Stimulated activated CD4-positive, alpha-beta T cell treated with anti-CD3 and anti-CD28 coated beads, Interleukin-2, amount 100 ng/mL, for 24 hours (primary cell): ENCODE measurements at places on chromosomes 1 and 21.

- DNase-seq, result no peak
These were observed 271.1 kb upstream of the C1orf105 start for GRCh38 chr1:172149346-172149745.

- DNase-seq, result no peak
These were observed 2.0 kb upstream of the ZNF678 start for GRCh38 chr1:227561241-227561907.

DNA sequence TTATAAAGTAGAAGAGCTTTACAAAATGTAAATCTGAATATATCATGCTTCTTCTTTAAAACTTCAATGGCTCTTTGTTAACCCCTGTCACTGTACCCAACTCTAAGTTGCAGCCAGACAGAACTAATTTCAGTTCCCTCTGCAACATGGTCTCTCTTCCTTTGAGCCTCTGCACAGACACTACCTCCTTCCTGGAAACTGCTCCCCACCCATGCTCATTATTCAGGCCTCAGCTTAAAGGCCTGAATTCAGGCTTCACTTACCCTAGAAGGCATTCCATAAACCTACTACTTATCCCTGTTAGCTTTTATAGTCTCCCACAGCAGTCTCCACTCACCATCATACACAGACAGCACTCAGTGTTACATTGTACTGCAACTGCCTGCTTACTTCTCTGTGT is 2.6 kb upstream of the EEIG2 start:
- DNase-seq, result no peak

DNA sequence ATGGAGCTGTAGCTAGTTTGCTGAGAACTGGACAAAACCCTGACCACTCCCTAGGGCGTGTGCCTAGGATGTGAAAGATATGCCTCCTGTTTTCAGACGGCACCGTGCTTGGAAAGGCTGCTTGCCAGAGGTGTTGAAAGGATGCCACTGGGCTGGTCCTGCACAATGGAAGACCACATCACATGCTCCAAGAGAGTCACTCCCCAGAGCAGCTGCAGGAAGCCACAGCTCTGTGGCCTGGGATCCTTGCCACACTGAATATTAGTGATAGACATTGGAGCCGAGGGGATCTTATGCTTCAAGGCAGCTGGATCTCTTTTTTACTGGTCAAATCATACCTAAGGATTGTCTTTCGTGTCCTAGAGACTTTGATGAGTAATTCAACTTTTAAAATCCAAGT is 6.6 kb upstream of the APP start:
- no peak for DNase-seq

- no peak for DNase-seq
These were observed 9.4 kb upstream of the FMO3 start for GRCh38 chr1:171081314-171081753.

- no peak for DNase-seq
These were observed 21.9 kb downstream of the TSNAX start for GRCh38 chr1:231550448-231550781.

DNA sequence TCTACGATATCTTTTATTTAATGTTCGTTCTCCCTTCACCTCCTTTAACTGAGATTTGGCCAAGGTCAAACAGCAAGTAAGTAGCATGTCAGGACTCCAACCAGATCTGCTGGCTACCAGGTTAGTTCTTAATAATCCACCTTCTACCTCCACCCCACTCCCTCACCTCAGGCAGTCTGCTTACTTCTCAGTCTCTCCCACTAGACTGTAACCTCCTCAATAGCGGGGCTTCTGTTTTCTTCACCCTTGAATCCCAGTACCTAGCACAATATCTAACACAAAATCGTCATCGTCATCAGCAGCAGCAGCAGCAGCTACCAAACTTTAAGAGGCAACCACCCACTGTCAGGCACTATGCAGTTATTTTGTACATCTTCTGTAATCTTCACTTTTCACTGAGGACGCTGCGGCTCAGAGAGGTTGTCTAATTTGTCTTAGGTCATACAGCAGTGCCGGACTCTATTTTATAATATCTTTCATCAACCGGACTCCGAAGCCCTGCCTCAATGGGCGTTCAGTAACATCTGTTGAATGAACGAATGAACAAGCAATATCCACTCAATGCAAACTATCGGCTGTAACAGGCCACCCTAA is 859 bp upstream of the MAGI3 start:
- no peak for DNase-seq

DNA sequence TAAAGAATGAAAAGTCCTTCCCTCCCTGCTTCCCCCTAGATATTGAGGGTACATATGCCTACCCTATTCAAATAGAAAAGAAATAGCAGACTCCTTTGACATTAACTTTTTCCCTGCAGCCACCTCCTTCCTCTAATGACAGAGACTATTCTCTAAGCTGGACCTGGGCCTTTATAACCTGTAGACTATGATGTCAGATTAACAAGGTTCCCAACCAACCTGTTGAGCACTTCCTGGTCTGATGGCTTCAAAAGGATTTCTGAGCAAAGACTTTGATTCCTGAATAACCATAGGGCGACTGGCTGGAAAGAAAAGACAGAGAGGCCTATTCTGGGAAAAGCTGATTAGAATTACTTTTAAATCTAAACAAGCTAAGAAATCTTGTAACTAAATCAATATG is 18.4 kb upstream of the C1orf216 start:
- no peak for DNase-seq

DNA sequence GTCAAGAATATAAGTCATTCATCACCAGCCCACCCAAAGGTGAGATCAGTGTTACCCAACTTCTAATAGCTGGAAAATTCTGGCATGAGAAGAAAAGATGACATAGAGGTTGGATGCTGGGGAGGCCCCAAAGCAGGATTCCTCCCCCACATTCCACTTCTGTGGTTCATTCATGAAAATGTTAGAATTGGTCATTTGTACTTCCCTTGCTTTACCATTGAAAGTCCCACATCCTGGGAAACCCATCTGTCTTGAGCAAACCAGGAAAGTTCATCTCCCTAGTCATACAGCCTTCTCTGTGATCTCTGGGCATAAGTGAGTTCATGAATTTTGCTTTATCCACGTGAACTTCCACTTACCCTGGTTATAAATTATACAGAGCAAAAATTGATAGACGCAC is 66.8 kb downstream of the SERINC2 start:
- DNase-seq, result no peak

DNA sequence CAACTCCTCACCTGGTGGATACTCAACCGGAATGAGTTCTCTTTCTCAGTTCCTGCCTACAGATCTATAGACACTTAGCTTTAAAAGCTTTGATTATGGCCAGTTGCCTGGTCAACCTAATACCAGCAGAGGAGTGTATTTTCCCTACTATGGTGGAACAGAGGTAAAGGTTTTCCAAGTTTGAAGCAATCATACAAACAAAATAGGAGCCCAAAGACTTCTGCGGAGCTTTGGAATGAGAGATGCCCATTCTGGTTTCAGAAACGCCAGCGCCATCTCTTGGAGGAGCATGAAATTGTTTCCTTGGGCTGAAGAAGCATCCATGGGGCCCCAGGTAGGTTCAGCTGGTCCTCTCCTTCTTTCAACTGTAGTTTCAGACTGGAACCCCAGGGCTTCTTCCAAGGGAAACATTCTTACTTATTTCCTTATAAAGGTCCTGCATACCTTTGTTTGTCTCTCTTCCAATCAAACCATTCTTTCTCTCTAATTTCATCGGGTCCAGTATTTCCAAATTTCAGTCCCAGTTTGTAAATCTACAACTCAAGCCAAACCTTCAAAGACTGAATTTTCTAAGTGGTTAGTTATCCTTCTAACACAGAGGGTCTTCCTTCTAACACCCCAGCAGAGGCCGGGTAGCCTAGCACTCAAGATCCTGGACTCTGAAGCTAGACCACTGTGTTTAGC is 95.9 kb downstream of the KCNJ15 start:
- DNase-seq, result peak; percentile 69

DNA sequence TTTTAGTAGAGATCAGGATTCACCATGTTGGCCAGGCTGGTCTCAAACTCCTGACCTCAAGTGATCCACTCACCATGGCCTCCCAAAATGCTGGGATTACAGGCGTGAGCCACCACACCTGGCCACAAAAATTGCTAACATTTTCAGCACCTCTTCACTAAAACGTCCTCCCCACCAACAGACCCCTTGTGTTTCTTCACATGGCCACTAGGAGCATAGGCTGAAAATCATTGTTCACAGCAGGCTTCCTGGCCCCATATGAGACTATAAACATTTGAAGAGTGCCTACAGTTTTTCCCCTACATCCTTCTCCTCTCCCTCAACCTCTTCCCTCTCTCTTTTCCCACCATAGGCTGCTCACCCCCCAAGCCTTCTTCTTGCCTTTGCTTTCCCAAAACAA is 28.0 kb upstream of the SFPQ start:
- no peak for DNase-seq

DNA sequence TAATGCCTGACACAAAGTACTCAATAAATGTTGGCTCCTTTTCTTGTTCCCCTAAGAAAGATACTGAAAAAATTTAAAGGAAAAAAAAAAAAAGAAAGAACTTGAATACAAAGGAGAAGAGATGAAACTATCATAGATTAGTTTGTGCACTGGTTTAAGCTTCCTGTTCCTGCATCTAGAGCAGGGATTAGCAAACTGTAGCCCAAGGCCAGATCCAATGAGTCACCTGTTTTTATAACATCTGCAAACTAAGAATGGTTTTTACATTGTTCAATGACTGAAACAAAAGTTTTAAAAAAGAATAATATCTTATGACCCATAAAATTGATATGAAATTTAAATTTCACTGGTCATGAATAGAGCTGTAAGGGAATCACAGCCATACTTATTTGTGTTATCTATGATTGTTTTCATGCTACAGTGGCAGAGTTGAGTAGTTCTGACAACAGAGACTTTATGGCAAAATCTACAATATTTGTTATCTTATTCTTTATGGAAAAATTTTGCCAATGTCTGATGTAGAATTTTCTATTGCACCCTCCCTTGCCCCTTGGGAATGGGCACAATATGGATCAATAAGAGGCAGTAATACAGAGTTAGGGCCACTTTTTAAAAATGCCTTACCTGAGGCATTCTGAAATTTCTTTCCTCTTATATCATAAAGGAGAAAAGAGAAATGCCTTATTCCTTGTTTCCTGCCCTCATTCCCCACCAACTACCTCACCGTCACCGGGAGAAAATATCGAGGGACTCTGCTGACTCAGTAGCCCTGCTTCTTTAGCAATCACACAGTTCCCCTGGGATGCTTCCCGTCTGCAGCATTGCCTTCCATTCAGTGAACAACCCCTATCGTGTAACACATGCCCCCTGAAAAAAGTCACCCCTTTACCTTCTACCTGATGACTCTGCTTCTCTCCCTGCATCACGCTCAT is 50.6 kb downstream of the WDR64 start:
- no peak for DNase-seq

- no peak for DNase-seq
These were observed 39.0 kb upstream of the ARHGEF16 start for GRCh38 chr1:3415260-3416090.
